ENCODE measurements at places on chromosomes 11 and 22.

- DNase-seq, result no peak
Measured at GRCh38 chr22:37273126-37273845, 9.0 kb upstream of the CYTH4 start.

- DNase-seq, result no peak
Measured at GRCh38 chr22:23533328-23533762, 46.7 kb downstream of the IGLL1 start.

- DNase-seq, result no peak
Measured at GRCh38 chr11:44372989-44373388, 63.0 kb upstream of the ALX4 start.

DNA sequence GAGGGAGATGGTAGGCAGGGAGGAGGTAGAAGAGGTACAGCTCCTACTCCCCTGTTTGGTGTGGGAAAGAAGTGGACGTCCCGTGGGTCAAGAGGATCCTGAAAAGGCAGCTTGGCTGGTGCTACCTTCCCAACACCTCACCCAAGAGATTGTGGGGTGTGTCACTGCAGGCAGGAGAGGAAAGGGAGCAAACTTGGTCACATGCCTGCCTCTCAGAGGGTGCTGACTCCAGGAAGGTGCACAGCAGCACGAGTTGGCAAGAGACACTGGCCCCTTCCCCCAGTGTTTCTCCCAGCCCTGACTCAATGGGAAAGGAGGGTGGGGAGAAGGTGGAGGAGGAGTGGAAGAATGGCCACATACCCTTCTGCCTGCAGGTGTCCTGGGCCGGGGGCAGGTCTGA is 99.6 kb downstream of the CSNK2A3 start:
- no peak for DNase-seq

All from stimulated activated CD8-positive, alpha-beta memory T cell treated with anti-CD3 and anti-CD28 coated beads, Interleukin-7, amount 100 ng/mL, for 48 hours (primary cell).